ACHN (cell line): ENCODE measurements at places on chromosomes 3 and 15.

- no peak for DNase-seq
These were observed 72.3 kb downstream of the CD200R1L start for GRCh38 chr3:112774293-112774926.

DNA sequence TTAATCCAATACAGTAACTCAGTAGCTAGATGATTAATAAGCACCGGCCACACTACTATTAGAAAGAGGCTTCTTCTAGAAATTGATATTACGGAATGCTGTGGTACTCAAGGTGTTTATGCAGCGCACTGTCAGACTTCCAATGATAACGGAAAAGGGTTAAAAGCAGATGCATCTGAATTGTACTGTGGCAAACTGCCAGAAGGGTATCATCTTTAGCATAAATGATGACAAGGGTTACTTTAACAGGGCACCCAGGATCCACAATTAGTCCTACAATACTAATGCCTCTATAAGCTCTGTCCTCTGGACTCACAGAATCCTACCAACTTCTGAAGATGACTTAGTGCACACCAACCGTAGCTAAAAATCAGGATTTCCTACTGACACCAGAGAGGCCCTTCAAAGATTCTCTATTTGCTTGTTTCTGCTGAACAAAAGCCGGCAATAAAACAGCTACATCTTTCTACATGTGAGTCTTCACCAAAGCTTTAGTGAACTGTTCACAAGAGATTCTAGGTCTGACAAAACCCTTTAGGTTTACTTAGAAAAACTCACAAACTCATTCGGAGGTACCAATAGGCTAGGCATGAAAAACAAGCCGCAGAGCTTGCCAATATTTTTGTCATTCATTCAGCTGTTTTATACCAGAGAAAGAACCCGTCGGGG, 7.1 kb downstream of the SATB1 start:
- DNase-seq, result no peak

GRCh38 chr15:36156879-36157427, 422.5 kb upstream of the CDIN1 start:
- DNase-seq, result no peak

DNA sequence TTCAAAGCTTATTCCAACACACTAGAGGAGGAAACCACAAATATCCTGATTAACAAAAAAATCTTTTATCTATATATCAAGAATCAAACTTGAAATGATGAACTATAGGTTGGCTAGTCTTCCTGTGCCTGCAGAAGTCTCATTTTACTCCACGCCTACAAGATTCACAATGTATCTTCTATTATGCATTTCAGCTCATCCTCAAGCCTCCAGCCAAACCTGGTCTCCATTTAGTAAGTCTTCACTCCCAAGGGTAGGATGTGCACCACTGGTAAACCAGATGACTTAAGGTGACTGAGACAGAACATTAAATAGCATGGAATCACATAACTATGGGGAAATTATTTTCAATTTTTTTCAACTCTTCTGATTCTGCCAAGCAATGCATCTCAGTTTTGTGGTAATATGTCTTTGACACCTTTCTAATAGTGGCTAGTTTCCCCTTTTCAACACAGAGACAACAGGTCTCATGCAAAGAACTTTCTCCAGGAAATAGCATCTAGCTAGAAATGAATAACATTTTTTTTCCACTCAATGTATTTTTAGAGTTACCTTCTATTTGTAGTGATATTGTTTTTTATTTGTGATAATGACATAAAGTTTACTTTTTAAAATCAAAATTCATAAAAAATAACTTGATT, 166.9 kb downstream of the TNIK start:
- DNase-seq, result no peak

GRCh38 chr15:100710744-100711515, 108.5 kb downstream of the ASB7 start:
- no peak for DNase-seq

- no peak for DNase-seq
These were observed 59.8 kb downstream of the PDIA5 start for GRCh38 chr3:123126653-123127052.

DNA sequence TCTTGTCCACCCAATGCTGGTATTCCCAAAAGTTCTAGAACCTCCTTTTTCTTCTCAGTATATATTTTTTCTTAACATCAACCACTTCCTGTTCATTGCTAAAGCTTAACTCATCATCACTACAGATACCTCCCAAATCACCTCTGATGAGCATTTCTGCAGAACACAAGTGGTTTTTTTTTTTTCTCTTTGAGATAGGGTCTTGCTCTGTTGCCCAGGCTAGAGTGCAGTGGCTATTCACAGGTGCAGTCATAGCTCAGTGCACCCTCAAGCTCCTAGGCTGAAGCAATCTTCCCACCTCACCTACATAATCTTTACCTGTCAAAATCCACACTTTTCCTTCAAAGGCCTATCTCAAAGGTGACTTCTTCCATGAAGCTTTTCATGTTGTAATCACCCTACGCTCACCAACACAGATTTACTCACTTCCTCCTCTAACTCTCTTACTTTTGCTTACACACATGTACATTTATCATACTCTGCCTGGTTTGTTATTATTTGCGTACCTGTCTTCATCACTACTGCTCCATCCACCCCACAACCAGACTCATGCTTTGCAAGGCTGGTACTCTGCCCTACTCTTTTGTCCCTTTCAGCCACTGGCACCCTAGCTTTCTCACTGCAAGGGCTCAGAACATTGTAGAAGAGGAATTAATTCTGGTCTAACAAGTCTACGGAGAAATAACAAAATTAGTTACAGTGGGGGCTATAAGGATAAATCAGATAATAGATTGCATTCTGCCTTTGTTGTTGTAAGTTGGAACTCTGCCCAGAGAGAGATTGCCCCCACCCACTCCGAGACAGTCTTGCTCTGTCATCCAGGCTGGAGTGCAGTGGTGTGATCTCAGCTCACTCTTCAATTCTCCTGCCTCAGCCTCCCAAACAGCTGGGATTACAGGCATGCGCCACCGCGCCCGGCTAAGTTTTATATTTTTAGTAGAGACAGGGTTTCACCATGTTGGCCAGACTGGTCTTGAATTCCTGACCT, 27.5 kb downstream of the HERC1 start:
- no peak for DNase-seq

DNA sequence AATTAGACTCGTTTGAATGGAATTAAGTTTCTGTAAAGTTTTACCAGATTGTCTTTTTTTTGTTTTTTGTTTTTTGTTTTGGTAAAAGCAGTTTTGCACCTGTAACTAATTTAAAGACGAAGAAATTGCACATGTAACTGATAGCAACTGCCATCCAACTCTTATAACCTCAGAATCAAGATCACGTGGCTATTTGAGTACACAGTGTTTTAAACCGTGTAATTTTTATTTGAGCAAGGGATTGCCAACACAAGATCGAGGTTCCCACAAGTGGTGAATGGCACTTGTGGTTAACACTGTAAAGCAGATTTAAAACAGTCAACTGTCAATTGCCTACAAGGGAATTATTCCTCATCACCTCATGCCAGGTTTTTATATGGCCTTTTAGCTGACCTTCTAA, 67.3 kb downstream of the PPARG start:
- DNase-seq, result no peak

DNA sequence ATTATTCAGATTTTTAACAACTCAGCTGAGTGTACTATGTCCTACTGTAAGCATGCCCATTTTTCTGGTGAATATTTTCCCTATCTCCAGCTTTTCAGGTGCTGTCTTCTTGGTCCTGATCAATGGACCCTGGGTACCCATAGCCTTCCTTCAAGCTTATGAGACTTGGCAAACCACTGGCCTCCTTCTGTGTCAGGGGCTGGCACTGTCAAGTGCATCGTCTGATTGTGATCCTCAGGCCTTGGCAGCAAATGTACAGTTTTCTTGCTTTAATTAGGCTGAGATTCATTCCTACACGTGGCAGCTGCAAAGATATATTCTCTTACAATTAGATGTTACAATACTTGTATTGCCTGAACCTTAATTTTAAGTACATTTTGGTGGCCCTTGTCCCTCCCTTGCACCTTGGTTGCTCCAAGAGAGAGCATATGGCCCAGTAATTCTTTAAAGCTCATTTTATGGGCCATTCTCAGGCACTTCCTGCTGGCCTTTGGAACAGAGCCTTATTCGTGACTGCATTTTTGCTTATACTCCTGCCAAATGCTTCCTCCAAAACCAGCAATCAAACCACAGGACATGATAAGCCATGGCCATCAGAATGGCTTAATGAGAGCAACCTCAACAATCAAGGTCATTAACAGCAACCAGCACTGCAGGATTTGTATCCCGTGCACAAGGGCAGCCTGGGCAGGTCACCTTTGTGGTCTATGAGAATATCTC, 179.9 kb downstream of the CNTN6 start:
- DNase-seq, result no peak

DNA sequence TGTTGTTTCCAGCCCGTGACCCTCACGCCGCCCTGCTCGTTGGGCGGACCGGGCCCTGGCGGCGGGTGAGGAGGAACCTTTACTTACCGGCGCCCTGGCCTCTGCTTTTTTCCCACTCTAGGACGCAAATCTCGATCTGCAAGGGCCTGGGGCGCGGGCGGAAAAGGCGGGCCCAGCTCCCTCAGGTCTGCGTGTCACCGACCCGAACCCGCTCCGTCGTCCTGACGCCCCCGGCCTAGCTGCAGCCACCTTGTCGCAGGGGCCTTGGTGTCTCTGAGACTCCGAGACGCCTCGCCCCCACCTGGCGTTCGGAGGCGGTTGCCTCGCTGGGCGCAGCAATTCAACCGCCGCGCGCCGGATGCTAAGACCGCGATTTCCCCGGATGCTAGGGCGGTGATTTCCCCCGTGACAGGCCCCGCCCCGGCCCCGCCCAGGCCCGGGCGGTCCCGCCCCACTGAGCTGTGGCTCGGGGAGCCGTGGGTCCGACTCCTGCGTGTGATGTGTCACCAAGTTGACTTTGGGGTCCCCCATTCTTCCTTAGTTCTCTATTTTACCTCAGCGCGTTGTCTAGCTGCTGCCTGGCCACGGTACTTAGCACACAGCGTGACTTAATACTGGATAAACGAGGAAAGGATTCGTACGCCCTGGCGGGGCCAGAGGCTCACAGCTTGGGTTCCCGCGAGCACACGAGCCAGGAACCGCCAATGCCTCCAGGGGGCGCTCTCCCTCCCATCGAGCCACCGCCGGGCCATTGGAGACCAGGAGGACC, at the start of gene RPL39L:
RPL39L (minus strand) TSS at position 371 of the 769 bp plus-strand sequence. CDS start 18,196 bp downstream, outside the sequence.
- peak; percentile 77 for DNase-seq

- no peak for DNase-seq
These were observed 11.5 kb downstream of the PARP16 start for GRCh38 chr15:65275104-65275727.

GRCh38 chr15:71802770-71803169, 7.6 kb upstream of the NR2E3 start:
- no peak for DNase-seq

- no peak for DNase-seq
These were observed 129.2 kb downstream of the RAB11A start for GRCh38 chr15:65998486-65998885.

GRCh38 chr15:25058080-25058785, 103.4 kb downstream of the SNRPN start:
- no peak for DNase-seq

- DNase-seq, result no peak
These were observed 3.1 kb downstream of the ATP10A start for GRCh38 chr15:25859838-25860645.

- DNase-seq, result peak; percentile 37
These were observed 518.4 kb downstream of the FOXP1 start for GRCh38 chr3:71064956-71065763.

- DNase-seq, result no peak
These were observed 21.2 kb upstream of the GRIP2 start for GRCh38 chr3:14561051-14561960.

- DNase-seq, result peak; percentile 33
These were observed 99.0 kb upstream of the LIPC start for GRCh38 chr15:58332676-58333400.

DNA sequence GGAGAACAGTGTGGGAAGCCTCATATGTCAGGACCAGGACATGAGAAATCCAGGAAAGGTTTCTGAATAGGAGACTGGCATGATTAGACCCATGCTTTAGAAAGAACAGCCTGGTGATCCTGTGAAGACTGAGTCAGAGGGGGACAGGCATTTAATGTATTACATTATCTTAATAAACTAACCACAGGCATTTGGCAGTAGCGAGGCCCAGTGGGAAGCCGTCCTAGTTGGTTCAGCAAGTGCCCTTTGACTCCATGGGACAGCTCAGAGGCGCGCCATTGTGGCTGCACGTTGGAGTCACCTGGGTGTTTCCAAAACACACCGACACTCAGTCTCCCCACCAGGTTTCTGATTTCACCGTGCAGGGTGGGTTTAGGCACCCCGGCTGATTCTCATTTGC, 90.5 kb upstream of the DGKG start:
- peak; percentile 51 for DNase-seq

- no peak for DNase-seq
These were observed 26.5 kb downstream of the DUOX2 start for GRCh38 chr15:45087513-45087912.

DNA sequence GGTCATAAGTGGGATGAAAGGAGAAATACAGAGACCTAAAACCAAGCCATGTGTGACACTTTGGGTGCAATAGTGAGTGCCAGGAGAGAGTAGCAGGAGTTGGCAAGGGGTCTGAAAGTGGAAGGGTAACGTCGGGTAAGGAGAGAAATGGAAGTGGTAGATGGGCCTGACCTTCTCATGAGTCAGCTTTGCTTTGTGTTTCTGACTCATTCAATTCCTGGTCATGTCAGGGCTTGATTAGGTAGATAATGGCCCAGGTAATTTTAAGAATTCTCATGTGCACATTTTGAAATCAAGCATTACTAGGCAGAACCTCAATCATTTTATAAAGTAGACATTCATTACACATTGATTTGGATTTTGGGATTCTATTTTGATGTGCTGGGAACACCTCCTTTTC, 262.5 kb downstream of the SOX2 start:
- no peak for DNase-seq

DNA sequence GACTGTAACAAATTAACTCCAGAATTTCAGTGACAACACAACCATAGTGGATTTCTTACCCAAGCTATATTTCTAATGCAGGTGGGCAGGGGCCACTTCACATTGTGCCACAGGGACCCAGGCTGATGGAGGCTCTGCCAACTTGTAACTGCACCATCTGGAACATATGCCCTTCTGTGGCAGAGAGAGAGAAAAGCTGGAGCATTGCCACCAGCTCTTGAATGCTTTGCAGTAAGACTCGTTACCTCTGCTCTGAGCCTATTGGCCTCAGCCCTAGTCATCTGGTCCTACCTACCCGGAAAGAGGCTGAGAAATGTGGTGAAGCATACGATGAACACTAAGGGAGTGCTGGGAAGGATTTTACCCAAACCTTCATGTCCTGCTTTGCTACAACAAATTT, 587.1 kb downstream of the ZNF385D start:
- DNase-seq, result no peak

GRCh38 chr15:70487387-70487740, 276.0 kb downstream of the UACA start:
- no peak for DNase-seq

DNA sequence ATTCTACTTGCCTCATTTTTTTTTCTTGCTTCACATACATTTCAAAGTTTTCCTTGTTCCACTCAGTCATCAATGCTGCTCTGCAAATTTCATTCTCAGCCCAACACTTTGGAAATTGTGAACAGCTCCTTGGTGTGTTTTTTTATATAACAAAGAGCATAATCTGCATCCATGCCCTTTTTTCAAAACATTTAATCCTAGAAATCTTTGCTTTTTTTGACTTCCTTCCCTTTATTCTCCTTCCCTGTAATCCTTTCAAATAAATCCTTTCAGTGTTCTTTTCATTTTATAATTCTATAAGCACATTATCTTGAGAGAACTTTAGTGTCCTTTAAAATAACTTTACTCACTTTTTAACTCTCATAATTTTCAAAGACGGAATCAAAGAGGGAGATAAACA, 1150.8 kb downstream of the SI start:
- no peak for DNase-seq

GRCh38 chr15:65835447-65835846, 33.8 kb upstream of the RAB11A start:
- no peak for DNase-seq
